Right cardiac atrium (tissue), 5 donors: ENCODE measurements at places on chromosomes 7 and 10. TPM values are rescaled to one million over a fixed set of nuclear protein-coding genes. Genes with fewer than 3 reads are reported as not detected.

Gene TEX36
- not detected for total RNA-seq

Gene PNLIP
- not detected for total RNA-seq

Gene MINDY4
- 5.2 TPM for total RNA-seq

Gene WDR91
- total RNA-seq, result 6.8 TPM

Gene ELOVL3
- 0.56 TPM for total RNA-seq

Gene GPR37
- total RNA-seq, result not detected

Gene CHN2
- total RNA-seq, result 2.8 TPM

Gene NCF1
- total RNA-seq, result 0.79 TPM

Gene AZGP1
- 28.8 TPM for total RNA-seq

Gene TMEM213
- not detected for total RNA-seq

Gene IFIT1B
- total RNA-seq, result not detected

Gene PLXDC2
- total RNA-seq, result 26.9 TPM

Gene CTAGE6
- total RNA-seq, result not detected

Gene TSPAN15
- total RNA-seq, result 7.9 TPM

Gene STEAP2
- total RNA-seq, result 42.1 TPM
